OCI-LY7 (cell line): ENCODE measurements at places on chromosomes 7 and 10. TPM values are rescaled to one million over a fixed set of nuclear protein-coding genes. Genes with fewer than 3 reads are reported as not detected.

Gene KNDC1
- not detected in 2 replicates for total RNA-seq

DNA sequence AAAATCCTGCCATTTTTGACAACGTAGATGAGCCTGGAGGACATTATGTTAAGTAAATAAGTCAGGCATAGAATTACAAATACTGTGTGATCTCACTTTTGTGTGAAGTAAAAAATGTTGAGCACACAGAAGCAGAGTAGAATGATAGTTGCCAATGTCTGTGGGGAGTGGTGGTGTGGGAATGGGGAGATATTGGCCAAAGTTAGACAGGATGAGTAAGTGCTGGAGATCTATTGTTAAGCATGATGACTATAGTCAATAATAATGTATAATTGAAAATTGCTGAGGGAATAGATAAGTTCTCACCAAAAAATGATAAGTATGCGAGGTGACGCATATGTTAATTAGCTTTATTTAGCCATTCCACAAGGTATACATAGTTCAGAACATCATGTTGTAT, 92.0 kb downstream of the GPR85 start:
- no peak for DNase-seq

Gene XPNPEP1
- total RNA-seq = 130 and 136 TPM in 2 replicates

Gene PLXDC2
- total RNA-seq = not detected in 2 replicates

DNA sequence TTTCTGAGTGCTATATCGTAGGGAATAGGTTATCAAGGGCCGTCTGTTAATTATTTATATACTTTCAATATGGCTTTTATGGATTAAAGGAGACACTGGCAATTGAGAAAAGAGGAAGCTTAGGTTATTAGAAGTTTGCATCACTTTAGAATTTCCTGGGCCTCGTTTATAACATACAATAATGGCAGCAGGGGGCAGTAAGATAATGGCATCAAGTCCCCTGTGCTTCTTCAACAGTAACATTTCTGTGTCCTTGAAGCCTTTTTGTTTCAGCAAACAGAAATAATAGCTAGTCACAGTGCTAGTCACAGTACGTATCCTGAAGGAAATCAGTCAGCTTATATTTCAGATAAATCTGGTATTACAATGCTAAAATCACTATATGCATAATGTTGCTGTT, 41.9 kb downstream of the SPAM1 start:
- DNase-seq = no peak

GRCh38 chr10:72587568-72587967, 38.3 kb downstream of the MICU1 start:
- DNase-seq = no peak

Gene PPP1R17
- total RNA-seq = not detected in 2 replicates

DNA sequence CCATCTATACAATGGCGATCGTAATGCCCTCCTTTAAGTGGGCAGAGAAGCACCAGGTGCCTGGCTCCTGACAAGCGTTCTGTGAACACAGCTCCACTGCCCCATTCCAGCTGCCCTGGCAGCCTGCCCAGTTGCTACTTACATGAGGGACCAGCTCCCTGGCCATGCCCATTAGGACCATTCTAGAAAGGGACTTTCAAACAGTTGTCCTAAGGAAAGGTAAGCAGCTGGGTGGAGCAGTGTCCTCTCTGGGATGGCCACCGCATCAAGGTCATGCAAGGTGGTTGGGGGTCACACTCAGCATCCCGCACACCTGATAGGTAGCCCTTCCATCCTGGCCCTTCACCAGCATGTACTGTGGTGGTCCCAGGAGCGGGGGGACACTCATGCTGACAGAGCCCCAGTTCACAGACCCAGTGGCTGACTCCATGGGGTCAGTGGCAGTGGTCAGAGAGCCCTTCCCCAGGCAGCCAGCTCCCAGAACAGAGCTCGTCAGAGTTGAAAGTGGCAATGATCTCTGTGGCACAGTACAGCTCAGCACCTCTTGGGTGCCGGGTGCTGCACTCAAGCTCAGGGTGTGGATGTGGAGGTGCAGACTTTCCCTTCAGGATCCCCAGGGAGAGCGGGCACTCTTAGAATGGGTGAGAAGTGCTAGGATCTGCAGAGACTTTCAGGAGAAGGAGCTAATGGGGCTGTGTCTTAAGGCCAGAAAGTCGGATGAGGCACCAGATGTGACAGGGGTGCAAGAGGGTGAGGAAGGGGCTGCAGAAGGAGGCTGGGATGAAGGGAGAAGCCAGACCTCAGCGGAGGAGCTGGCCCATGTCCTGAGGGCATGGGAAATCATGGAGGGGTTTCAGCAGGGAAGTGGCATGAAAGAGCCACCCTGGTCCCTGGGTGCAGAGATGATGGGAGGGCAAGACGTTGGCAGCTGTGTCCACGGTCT, 10.9 kb downstream of the MMRN2 start:
- no peak for DNase-seq

- DNase-seq = no peak
Observed at GRCh38 chr7:128876978-128877755, 14.5 kb downstream of the ATP6V1F start.

GRCh38 chr7:27097686-27098577, 2.1 kb upstream of the HOXA1 start:
- no peak for DNase-seq

GRCh38 chr7:41818765-41819398, 116.0 kb upstream of the INHBA start:
- DNase-seq = no peak

GRCh38 chr10:131085091-131085860, 226.2 kb downstream of the TCERG1L start:
- DNase-seq = no peak

GRCh38 chr10:4475827-4476490, 350.0 kb upstream of the AKR1E2 start:
- no peak for DNase-seq

GRCh38 chr7:27200761-27201579, 1.1 kb upstream of the HOXA13 start:
- DNase-seq = peak; percentile 38

- no peak for DNase-seq
Observed at GRCh38 chr10:12235116-12235694, 39.2 kb downstream of the CDC123 start.

Gene H2BK1
- total RNA-seq = not detected in 2 replicates

- DNase-seq = no peak
Observed at GRCh38 chr7:47956220-47956619, 8.0 kb upstream of the PKD1L1 start.
